ENCODE measurements at places on chromosomes 5 and 9.

GRCh38 chr9:106326493-106326892 lies 536.5 kb upstream of the ZNF462 start:
- DNase-seq = no peak

- no peak for DNase-seq
Measured at GRCh38 chr9:109355564-109356297, 34.9 kb upstream of the EPB41L4B start.

DNA sequence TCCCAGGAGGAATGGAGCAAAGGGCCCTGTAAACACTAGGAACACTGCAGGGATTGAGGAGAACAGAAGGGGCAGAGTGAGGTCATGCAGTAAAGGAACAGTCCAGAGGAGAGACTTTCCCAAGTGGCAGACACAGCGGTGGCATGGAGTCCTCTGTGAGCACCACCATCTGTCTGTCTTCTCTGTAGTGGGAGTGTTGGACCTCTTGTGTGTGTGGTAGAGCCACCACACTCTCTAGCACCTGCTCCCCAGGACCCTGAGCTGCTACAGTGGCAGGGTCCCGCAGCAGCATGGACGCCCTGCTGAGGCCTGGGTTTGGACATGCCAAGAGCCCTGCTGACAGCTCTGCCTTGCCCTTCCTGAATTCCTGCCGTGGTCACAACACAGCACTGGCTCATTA lies 75.7 kb upstream of the LARP1 start:
- DNase-seq = no peak

DNA sequence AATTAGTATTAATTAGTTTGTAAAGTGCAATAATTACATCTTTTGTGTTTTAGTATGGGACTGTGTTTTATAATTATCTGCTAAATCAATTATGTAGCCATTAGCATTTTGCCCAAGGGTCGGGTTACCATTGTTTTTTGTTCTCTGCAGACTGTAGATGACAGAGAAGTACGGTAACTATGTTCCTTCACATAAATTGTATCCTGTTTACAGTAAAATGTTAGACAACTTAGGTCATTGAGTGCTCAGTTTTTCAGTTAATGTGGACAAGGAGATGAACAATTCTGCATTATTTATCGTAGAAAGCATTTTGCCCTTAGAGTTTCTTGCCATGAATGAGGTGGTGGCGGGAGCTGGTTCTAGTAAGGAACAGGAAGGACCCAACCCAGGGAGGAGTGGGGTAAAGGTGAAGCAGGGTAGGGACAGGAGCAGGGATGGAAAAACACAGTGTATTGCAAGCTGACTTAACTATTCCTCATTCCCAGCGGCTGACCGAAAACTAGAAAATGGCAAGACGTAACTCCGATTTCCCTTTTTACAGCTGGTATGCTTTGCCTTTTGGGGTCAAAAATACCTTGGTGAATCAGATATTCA lies 243.7 kb upstream of the SLC24A2 start:
- DNase-seq = no peak

Data from activated T-helper 1 cell treated with Interleukin-2 at 50 U/mL for 16 hours (primary cell).